Activated CD8-positive, alpha-beta memory T cell treated with anti-CD3 and anti-CD28 coated beads for 48 hours (primary cell): ENCODE measurements at places on chromosomes 7 and 10.

DNA sequence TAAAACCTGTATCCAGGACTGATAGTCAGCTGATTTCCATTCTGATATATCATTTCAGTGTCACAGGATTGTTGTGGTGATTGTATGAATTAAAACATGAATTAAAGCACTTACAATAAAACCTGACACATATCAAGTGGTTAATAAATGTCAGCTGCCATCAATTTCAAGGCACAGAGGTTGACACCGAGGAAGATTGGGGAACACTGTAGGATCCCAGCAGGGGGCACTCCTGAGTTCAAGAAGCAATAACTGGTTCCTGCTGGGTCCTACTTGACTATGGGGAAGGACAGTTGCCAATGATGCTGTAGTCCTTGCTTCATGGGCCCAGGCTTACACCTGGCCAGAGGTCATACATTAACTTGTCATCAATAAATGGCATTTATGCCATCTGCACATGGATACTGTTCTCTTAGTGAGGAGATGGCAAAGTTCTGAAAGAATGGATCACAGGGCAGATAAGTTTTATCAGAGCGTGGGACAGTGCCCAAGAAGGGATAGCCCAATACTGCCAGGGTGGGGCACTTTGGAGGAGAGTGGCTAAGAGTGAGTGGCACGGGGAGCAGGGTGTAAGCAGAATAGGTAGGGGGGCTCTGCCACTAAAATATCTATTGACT lies 24.1 kb downstream of the FZD1 start:
- DNase-seq: no peak

GRCh38 chr10:122387572-122387971 lies 13.1 kb downstream of the PLEKHA1 start:
- DNase-seq: no peak

DNA sequence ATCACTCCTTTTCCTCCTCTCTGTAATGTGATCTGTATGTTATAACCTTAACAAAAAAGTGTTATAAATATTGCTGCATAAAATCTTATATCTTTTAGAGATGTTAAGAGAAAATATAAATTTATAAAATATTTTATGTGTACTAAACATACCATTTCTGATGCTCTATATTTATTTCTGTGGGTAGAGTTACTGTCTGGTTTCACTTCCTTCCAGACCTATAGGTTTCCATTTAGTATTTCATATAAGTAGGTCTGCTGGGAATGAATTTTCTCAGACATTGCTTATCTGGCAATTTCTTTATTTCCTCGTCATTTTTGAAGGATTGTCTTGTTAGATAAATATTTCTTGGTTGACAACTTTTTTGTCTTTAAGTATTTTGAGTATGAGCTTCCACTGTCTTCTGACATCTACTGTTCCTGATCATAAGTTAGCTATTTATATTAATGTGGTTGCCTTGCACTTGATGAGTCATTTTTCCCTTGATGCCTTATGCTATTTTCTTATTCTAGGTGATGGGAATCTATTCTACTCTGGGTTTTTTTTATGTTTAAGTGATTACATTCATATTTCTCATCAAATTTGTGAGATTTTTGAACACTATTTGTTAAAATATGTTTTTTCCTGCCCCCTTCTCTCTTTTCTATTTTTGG lies 11.2 kb upstream of the THSD7A start:
- no peak for DNase-seq

DNA sequence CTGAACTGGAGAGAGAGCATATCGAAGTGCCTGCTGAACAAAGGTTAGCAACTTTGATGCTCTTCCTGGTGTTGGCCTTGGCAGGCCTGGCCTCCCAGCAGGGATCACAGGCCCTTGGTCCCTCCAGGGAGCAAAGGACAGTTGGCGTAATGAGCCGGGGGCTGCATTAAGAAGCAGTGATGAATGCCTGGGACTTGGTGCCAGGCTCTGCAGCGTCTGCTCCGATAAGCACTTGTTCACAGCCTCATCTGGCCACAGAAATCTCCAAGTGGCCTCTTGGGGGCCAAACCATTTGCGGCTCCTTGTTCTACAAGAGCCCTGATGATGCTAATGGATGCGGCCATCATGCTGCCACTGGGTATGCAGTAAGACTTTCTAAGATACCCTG lies 31.8 kb downstream of the CRHR2 start:
- DNase-seq: no peak

DNA sequence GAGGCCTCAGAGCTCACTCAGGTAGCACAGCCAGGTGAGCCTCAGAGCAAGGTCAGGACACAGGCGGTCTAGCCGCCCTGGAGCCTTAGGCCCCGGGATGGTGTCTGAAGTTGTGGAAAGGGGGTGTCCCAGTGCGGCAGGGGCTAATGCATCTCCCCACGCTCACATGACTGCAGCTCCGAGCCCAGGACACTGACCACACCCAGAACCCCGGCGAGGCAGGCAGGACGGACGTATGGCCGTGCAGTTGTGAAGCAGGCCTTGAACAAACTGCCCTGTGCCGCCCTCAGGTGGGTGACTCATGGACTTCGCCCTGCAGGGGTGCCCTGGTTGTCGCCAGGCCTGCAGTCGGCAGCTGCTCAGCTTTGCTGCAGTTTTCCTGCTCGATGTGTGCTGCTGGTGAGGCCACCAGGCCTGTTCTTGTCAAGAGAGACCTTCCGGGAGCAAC lies 5.0 kb upstream of the PRKAR1B start:
- no peak for DNase-seq

- DNase-seq: no peak
Measured at GRCh38 chr7:50317697-50318669, 13.5 kb downstream of the IKZF1 start.

DNA sequence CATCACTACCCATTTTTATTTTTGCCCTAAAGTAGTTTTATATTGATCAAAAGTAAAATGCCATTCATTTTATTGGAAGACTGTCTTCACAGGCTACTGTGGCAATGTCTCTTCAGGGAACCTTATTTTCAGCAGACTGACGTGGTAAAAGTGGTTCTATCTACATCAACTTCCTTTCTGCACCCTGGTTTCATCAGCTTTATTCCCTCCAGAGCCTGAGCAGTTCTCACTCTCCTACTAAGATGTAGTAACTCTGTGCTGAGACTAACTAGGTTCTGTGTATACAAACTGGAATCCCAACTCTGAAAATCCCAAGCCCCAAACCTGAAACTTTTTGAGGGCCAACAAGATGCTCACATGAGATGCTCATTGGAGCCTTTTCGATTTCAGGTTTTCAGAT lies 155.3 kb downstream of the SFMBT2 start:
- DNase-seq: no peak

GRCh38 chr7:134071355-134072331 lies 55.5 kb upstream of the LRGUK start:
- DNase-seq: no peak
